ENCODE measurements at places on chromosomes 6 and 20.

DNA sequence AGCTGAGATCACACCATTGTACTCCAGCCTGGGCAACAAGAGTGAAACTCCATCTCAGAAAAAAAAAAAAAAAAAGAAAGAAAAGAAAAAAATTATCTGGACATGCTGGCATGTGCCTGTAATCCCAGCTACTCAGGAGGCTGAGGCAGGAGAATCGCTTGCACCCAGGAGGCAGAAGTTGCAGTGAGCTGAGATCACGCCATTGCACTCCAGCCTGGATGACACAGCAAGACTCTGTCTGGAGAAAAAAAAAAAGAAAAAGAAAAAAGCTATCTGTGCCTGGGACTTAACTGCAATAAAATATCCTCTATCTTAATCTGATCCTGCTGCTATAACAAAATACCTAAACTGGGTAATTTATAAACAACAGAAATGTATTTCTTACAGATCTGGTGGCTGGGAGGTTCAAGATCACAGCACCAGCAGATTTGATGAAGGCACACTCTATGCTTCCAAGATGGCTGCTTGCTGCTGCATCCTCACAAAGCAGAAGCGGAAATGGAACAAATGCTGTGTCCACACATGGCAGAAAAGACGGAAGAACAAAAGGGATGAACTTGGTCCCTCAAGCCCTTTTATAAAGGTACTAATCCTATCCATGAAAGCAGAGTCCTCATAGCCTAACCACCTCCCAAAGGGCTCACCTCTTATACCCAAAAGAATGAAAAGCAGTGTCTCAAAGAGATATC, 273.3 kb upstream of the JARID2 start:
- DNase-seq: no peak

GRCh38 chr20:63027922-63028389, 21.2 kb upstream of the BHLHE23 start:
- no peak for DNase-seq

- no peak for DNase-seq
Observed at GRCh38 chr20:25250508-25250907, 2.6 kb downstream of the PYGB start.

GRCh38 chr6:2403546-2403945, 158.1 kb upstream of the GMDS start:
- DNase-seq: no peak

DNA sequence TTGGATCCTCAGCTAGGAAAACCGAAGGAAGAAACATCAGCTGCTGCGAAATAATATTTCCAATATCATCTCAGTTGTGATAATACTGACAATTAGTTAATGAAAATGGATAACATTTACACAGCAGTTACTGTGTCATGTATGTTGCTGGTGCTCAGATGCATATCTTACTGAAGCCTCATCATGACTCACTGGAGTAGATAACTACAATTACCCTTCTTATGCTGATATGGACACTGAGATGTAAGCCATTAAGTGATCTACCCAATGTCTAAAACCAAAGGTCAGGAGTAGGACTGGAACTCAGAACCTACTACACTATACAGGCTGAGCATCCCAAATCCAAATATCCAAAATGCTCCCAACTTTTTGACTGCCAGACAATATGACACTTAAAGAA, 54.7 kb upstream of the LYRM2 start:
- DNase-seq: no peak

DNA sequence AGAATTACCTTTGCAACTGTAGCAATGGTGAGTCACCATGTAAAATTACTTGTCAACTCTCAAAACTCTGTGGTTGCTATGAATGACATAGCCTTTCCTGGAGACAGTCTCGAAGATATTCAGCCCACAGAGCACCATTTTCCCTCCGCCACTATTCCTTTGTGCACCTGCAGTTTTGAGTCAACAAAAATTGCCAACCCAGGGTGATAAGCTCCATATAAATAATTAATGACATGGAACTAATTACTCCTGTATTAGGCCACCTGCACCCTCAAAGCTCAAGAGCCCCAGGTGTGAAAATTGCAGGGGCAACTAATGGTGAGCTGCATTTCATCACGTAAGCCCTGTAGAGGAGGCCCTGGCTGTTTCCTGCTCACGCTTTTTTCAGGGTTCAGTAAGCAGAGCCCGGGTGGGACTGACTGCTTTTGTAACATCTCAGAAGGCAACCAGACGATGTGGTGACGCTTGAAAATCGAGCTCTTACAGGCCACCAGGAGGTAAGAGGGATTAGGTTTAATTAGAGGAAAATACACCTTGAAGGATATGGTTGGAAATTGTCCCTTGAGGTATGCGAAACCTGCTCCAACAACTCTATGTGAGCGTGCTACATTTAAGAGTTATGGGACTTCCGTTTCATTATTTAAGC, 70.8 kb downstream of the BMP2 start:
- no peak for DNase-seq

DNA sequence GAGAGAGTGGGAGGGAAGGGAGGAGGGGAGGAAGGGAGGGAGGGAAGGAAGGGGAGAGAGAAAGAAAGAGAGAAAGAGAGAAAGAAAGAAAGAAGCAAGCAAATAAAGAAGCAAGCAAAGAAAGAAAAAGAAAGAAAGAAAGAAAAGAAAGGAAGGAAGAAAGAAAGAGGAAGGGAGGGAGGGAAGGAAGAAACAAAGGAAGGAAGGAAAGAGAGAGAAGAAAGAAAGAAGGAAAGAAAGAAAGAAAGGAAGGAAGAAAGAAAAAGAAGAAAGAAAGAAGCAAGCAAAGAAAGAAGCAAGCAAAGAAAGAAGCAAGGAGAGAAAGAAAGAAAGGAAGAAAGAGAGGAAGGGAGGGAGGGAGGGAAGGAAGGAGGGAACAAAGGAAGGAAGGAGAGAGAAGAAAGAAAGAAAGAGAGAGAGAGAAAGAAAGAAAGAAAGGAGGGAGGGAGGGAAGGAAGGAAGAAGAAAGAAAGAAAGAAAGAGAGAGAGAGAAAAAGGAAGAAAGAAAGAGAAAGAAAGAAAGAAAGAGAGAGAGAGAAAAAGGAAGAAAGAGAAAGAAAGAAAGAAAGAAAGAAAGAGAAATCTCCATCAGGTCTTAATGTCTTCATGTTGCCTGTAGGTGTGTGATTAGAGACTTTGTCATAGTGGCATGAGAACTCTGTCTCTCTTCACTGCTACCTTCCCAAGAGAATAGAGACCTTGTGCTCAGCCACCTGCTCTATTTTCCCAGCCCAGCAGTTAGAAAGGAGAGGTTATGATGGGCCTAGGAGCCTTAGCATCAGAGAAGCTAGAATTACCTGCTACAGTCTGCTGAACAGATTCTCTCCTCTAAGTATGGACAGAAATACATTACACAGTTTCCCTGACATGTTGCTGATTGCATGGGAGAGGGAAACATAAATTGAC, 5.0 kb downstream of the SEMG1 start:
- no peak for DNase-seq

GRCh38 chr6:167420858-167421766, 96.2 kb downstream of the TTLL2 start:
- DNase-seq: no peak

All from activated CD8-positive, alpha-beta memory T cell treated with anti-CD3 and anti-CD28 coated beads, Interleukin-2, amount 50 U/mL, for 4 hours (primary cell).